ENCODE measurements at places on chromosomes 1 and 21.
A peak's percentile ranks its signal among the peaks of the same experiment; 100 is the strongest.

GRCh38 chr1:188406636-188407035 is 1577.9 kb downstream of the PLA2G4A start:
- no peak for DNase-seq

DNA sequence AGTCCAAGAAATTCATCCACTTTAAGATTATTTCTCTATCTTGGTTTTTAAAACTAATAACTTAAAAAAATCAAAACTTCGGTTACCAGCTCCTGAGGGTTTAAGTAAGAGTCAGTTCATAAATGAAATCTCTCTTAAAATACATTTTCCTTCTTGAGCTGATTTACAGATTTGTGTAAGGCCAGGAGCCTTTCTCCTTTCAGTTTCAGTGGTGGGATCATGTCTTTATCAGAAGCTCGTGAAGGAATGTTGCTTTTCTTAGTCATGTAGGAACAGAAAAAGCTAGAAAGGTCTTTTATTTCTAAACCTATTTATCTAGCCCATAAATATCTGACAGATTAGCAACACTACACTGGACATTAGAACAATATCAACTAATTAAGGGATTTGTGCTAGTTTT is 390.2 kb downstream of the GPATCH2 start:
- no peak for DNase-seq

DNA sequence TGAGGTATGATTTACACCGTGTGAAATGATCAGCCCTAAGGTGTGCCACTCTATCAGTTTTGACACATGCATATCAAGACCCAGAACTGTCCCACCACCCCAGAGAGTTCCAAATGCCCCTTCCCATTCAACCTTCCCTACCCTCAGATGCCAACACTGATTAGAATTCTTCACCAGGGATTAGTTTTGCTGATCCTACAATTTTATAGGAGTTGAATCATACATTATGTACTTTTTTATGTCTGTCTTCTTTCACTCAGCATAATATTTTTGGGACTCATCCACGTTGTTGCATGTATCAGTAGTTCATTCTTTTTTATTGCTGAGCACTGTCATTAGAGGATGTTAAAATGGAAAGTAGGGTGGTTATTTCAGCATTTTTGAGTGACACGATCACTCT is 178.3 kb downstream of the ZSCAN20 start:
- no peak for DNase-seq

- no peak for DNase-seq
Measured at GRCh38 chr1:234893359-234893724, 235.3 kb downstream of the TOMM20 start.

GRCh38 chr1:166237675-166238074 is 70.9 kb upstream of the FAM78B start:
- no peak for DNase-seq

DNA sequence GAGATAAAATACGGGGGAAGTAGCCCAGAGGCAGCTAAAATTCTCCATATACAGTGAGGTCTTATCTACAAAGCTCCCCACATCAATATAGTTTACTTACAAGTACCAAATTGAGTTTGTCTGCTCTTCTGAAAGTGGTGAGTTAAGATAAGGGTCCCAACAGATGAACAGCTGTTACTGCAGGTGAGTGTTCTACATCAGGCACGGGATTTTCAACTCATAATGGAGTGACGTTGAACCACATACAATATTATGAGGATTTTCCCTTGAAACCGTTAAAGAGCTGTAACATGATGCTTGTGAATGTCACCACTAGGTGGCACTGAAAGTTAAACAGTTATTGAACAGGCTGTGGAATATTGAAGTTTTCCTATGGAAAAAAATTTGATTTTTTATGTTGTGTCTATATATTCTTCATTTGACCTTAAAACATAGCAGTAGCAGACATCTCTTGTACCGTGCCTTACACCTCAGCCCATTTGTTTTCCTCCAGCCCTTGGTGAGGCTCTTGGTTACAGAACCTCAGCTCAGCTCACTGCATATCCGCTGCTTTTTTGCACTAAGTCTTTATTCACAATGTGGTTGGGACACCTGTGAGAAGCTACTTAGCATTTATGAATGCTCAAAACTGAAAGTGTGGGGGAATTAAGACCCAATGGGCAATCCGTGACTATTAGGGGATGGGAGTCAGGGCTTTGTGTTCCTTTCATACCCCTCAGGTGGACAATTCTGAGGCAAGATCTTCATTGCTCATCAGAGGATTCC is 23.2 kb downstream of the CD1D start:
- DNase-seq, result peak; percentile 83

DNA sequence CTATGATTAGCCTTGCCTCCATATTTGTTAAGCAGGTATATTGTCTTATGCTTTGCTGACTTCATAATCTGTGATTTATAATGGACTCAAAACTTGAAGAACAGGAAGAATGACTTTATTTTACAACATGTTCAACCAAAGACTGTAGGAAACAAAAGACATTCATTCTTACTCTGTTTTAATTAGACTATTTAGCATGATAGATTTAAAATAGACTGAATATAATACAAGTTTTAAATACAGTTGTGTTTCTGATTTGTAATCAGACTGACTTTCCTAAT is 63.1 kb downstream of the CDC14A start:
- no peak for DNase-seq
